AG09319 (cell line): ENCODE measurements at places on chromosomes 1 and 21.
A peak's percentile ranks its signal among the peaks of the same experiment; 100 is the strongest.

DNA sequence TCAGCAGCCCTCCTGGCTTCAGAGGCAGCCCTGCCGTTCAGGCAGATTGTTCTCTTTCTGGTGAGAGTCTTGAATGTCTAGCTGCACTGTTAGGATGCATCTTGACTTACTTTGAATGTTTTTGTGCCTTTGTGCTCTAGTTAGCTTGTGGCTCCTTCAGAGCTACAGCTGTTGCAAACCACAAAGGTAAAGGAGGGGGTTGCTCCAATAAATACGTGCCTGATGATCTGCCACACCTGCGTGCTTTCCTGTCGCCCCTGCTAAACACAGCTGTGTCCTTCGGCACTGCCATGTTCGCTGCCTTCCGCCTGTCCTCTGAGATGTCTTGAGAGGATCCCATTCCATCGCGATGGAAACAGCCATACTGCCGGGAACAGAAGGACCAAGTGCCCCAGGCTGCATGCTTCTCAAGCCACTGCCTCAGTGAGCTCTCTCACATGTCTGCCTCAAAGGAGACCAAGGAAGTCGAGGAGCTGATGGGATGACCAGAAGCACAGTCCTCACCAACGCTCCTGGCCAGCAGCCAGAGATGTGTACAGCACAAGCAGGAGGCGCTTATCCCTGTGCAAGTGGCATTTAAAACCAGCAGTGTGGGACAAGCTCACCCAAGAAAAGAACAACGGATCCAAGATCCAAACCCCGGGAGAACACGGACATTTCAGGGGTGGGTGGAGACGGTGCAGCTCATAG is 12.0 kb upstream of the SMIM12 start:
- no peak for DNase-seq

DNA sequence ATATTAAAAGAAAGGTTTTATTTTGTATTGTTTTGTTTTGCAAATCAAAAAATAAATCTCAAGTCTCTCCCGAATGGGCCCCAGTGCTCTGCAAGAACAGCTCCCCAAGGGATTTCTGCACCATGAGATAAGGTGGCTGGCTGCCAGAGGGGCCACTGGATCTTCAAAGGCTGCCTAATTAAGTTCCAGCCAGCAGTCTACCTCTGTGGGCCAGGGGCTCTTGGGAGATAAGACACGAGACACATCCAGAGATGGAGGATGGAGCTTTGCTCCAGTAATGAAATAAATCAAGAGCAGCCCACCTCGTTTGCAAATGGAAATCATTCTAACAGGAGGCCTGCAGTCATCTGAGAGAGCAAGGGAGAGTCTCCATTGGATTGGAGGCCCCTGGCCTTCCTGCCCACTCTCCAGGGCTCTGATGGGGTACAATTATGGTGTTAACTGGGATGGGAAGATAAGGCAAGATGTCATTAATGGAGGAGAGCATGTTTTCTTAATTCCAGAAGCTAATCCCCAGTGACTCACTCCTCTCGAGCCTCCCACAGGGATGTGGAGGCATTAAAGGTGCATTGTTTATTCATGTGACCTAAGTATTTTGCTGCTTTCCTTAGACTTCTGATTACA is 155.2 kb upstream of the KAZN start:
- no peak for DNase-seq

DNA sequence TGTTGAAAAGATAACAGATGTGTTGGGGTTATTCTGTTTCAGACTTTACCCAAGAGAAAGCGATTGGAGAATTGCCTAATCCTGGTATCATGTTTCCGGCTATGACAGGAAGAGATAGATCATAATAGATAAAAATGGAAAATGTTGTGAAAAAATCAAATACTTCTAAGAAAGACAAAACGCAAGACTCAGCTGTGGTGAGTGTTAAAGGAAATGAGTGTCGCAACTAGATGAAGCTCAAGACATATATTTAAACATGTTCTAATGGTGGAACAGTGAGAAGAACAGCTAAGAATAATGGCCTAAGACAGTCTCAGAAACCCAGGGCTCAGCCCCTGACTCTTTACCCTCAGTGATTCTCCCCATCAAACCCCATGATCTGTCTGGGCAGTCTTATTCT is 426.7 kb upstream of the RUNX1 start:
- DNase-seq: peak; percentile 25

DNA sequence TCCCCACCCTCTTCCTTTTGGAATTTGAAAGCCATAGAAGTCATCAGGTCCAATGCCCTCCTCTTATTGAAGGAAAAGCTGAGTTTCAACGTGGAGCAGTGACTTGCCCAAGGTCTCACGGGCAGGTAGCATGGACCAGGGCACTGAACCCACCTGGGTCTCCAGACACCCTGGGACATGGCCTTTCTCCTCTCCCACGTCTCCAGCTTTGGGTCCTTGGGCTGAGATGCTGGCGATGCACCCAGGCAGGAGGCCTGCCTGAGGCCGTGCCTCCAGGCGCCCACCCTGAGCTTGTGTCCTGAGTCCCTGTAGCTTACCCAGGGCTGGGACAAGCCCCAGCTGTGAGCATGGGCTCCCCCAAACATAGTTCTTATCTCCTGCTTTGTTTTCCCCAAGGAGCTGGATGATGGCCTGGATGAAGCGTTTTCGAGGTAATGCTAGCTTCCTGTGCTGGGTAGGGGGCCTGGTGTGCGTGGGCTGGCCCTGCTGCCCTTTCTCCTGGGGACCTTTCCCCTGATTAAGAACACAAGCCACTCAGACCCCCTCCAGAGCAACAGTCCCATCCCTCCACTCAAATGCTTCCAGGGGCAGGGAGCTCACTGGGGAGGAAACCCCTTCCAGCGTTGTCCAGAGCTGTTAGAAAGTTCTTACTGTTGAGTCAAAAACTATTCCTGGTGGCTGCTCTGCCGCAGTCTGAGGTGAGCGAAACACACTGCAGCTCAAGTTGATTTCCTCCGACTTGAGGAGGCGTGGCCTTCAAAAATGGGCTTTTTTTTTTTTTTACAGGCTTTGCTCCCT is 21.6 kb downstream of the LDLRAP1 start:
- no peak for DNase-seq

GRCh38 chr1:11543796-11544195 is 64.8 kb downstream of the DISP3 start:
- DNase-seq: no peak

- no peak for DNase-seq
Measured at GRCh38 chr1:47443530-47444296, 5.9 kb downstream of the FOXD2 start.

GRCh38 chr21:45318146-45318555 is 30.5 kb upstream of the POFUT2 start:
- no peak for DNase-seq

- DNase-seq: no peak
Measured at GRCh38 chr1:225772848-225773247, 4.8 kb upstream of the SRP9 start.

DNA sequence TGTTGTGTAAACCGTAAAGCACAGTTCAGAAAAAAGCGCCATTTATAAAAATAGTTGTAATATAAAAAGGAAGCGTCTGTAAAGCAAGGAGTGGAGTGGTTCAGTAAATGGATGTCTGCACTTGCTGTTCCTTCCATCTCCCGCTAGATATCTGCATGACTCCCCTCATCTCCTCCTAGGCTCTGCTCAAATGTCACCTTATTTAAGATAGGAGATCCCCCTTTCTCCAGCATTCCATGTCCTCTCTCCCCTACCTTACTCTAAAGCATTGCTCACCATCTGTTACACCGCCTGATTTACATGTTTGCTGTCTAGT is 745 bp downstream of the MUL1 start:
- DNase-seq: no peak

DNA sequence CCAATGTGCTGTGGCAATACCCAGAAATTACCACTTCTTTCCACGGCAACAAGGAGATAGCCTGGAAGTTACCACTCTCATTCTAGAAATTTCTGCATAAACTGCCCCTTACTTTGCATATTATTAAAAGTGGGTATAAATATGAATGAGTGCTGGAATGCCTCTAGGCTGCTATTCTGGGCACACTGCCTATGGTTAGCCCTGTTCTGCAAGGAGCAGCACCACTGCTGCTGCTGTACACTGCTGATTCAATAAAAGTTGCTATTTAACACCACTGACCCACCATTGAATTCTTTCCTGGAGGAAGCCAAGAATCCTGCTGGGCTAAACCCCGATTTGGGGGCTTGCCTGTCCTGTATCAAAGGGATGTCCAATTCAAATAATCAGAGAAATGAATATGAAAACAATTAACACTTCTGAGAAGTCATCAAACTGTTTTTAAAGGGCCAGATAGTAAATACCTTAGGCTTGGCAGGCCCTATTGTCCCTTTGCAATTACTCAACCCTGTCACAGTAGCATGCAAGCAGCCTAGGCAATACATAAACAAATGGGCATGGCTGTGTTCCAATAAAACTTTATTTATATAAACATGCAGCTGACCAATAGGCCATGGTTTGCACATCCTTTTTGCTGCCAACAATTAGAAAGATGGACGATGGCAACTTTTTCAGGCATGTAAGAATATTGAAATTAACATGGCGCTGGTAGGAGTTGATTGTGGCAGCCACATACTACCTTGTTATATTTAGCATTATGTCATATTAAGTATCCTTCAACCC is 369.4 kb upstream of the B3GALT2 start:
- no peak for DNase-seq

GRCh38 chr21:24424776-24425175 is 1182.5 kb downstream of the MRPL39 start:
- no peak for DNase-seq

GRCh38 chr1:226519716-226520598 is 28.6 kb upstream of the STUM start:
- no peak for DNase-seq

DNA sequence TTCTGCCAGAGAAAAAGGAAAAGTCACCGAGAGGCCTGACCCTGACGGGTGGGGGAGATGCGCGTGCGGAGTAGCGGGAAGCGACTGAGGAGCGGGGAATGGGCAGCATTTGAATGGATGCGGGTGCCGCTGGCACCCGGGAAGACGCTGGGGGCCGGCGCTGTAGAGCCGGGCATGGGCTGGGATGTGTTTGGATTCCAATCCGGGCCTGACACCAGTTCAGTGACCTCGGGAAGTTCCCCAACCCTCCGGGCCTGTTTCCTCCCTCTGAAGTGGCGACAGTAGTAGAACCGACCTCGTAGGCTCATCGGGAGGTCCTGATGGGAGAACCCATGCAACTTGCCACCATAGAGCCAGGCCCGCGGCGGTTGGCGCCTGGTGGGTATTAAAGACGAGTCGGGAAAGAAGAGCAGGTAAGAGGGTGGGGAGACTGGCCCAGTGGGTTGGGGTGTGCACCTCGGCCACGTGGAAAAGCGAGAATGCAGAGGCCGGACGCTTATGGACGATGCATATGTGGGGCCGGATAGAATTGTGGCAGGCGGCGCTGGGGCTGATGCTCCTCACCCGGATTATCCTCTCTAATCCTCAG is 642 bp upstream of the SLC16A1 start:
- no peak for DNase-seq

GRCh38 chr1:233734456-233734855 is 120.5 kb downstream of the KCNK1 start:
- no peak for DNase-seq

GRCh38 chr1:74083128-74083527 is 114.8 kb downstream of the LRRIQ3 start:
- no peak for DNase-seq

GRCh38 chr1:113787663-113788062 is 24.6 kb downstream of the RSBN1 start:
- DNase-seq: no peak

DNA sequence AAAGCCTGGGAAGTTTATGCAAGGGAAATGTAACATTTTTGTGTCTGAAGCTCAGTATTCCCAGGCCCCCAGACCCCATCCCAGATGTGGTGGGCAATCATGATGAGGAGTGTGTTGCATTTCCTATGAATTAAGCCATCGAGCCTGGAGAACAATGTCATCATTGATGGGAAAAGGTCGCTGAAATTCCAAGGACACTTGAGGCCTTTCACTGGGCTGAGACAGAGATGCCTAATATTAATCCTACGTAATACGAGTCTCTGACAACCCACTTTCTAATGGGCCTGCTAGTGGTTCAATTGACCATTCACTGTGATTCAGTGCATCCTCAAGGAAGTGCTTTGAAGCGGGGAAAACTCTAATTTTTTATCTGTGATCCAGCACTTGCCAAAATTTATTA is 291.6 kb downstream of the PLPP3 start:
- no peak for DNase-seq

- no peak for DNase-seq
Measured at GRCh38 chr1:45040297-45040696, 28.2 kb downstream of the UROD start.

GRCh38 chr21:46188226-46189212 is 4.3 kb upstream of the SPATC1L start:
- DNase-seq: no peak

GRCh38 chr1:186875896-186876835 is 47.4 kb downstream of the PLA2G4A start:
- DNase-seq: no peak

GRCh38 chr1:48654606-48655210 is 122.0 kb downstream of the BEND5 start:
- DNase-seq: no peak

DNA sequence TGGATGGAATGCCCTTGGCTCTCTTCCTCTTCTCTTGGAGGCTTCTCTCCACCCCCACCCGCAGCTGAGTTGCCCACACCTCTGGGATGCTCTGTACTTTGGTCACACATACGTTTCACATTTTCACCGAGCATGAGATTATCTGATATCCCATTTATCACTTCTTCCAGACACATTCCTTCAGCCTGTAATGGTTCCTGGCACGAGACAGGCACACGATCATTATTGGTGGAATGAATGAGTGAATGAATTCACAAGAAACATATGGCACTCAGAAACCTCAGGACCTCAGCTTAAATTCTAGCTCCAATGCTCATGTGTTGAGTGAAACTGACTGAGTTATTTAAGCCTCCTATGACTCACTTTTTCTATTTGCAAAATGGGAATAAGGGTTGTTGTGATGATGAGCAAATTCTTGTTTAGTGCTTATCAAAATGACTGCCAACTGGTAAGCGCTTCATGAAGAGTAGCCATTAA is 242.7 kb upstream of the JUN start:
- DNase-seq: peak; percentile 24

GRCh38 chr1:43434256-43434655 is 19.5 kb downstream of the HYI start:
- DNase-seq: no peak

GRCh38 chr1:27868932-27869718 is 3.2 kb upstream of the THEMIS2 start:
- DNase-seq: no peak
